H4 (cell line): ENCODE measurements at places on chromosomes 3 and 15.

- no peak for DNase-seq
These were observed 8.0 kb downstream of the POC1A start for GRCh38 chr3:52146189-52146588.

DNA sequence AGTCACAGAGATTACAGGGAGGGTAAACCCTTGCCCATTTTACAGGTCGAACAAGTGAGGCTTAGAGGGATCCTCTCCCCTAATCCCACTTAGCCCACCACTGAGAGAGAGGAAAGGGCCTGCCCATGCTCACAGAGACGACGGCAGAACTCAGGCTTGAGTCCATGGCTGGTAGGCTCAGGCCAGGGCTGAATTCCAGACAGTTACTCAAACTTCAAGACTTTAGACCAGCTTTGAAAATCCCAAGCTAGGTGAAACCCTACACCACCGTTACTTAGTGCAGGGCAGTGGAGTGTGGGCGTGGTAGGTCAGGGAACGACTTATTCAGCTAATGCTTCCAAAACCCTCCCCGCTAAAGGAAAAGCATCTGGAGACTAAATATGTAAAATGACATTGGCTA is 16.4 kb downstream of the GRIP2 start:
- DNase-seq = no peak

GRCh38 chr15:80815106-80815505 is 35.9 kb downstream of the CEMIP start:
- no peak for DNase-seq

DNA sequence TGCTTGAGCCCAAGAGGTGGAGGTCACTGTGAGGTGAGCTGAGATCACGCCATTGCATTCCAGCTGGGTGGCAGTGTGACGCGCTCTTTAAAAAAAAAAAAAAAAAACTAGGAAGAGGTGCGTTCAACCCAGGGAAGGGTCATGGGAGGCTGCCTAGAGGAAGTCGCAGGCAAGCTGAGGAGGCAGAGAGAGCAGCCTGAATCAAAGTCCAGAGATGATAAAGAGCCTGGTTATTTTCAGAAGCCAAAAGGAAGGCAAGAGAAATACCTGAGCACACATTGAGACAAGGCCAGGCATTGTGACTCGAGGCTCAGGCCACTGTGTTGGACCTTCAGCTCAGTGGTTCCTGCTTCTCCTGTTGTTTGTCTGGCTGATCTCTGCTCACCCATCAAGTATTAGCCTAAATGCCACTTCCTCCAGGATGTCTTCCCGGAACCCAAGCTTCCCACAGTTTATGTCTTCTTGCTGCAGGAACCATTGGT is 16.1 kb upstream of the GCNT3 start:
- DNase-seq = no peak

DNA sequence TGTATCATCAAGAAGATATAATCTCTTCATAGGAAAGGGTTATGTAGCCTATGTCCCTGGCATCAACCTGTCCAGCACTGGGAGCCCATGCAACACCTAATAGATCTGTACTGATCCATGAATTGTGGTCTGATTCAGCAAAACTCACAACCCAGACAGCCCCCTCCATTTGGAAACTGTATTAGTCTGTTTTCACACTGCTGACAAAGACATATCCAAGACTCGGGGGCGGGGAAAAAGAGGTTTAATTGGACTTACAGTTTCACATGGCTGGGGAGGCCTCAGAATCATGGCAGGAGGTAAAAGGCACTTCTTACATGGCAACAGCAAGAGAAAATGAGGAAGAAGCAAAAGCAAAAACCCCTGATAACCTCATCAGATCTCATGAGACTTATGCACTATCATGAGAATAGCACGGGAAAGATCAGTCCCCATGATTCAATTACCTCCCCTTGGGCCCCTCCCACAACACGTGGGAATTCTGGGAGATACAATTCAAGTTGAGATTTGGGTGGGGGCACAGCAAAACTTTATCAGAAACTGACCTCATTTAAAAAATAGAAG is 83.3 kb downstream of the TRIM42 start:
- no peak for DNase-seq

- DNase-seq = no peak
These were observed 51.3 kb downstream of the SMAD3 start for GRCh38 chr15:67116742-67117141.

DNA sequence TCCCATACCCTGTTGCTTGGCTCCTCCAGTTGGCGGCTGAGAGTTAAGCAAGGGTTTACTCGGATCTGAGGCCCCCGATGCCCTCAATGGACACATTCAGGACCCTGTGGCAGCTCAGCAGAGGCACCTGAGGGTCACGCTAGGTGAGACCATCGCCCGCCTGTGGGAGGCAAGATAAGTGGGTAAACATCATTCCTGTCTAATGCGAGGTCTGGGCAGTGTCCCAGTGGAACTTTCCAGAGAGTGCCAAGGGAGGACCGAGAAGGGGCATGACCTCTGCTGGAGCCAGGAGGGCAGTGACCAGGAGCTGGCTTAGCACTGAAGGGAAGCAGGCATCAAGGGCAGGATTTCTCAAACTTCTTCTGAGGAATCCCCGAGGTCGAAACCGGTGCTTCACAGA is 65.4 kb upstream of the SEC61A1 start:
- no peak for DNase-seq

DNA sequence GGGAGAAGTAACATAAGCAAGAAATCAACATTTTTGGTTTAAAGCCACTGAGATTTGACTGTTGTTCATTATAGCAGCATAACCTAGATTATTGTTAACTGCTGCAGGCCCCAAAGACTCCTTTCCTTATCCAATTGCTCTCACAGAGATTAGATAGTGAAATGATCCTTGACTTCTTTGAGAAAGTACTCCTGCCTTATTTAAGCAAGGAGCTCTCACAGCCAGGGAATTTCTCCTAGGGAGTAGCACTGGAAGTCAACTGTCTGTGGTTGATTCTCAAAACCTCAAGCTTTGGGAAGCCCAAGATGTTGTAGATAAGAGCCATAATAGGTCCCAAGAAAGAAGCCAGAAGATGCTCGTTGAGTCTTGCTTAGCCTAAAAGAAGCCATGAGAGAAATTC is 151.8 kb upstream of the TSC22D2 start:
- DNase-seq = no peak

DNA sequence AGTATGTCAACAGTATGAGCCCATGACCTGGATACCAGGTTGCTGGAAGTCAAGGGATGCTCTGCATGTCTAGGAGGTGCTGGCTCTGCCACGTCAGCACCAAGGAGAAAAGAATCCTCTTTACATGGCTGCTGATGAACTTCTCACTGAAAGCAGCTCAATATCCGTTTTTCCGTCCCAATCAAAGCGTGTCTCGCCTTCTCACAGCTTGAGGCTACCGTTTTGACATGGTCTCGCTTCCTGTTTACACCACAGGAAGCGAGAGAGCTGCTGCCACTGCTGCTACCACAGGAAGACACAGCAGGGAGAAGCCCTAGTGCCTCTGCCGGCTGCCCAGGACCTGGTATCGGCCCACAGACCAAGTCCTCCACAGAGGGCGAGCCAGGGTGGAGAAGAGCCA is 27.3 kb downstream of the STARD5 start:
- peak; percentile 37 for DNase-seq

DNA sequence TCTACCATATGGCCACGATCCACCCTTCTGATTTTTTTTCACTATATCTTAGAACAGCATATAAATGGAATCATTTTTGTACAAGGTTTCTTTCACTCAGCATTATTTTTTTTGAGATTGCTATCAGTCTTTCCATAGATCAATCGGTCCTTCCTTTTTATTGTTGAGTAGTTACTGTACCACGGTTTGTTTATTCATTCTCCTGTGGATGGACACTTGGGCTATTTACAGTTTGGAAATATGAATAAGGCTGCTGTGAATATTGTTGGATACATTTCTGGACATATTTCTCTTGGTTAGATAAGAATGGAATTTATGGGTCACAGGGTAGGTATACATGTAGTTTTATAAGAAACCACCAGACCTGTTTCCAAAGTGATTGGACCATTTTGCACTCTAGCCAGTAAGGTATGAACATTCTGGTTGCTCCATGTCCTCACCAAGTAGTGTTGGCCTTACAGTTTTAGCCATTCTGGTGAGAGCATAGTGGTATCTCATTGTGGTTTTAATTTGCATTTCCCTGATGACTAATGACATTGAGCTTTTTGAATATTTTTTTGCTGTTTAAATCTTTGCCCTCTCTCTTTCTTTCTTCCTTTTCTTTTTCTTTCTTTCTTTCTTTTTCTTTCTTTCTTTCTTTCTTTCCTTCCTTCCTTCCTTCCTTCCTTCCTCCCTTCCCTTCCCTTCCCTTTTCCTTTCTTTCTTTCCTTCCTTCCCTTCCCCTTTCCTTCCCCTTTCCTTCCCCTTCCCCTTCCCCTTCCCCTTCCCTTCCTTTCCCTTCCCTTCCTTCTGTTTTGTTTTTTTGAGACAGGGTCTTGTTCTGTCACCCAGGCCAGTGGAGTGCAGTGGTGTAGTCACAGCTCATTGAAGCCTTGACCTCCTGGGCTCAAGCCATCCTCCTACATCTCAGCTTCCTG is 49.2 kb downstream of the LRRK1 start:
- DNase-seq = no peak

DNA sequence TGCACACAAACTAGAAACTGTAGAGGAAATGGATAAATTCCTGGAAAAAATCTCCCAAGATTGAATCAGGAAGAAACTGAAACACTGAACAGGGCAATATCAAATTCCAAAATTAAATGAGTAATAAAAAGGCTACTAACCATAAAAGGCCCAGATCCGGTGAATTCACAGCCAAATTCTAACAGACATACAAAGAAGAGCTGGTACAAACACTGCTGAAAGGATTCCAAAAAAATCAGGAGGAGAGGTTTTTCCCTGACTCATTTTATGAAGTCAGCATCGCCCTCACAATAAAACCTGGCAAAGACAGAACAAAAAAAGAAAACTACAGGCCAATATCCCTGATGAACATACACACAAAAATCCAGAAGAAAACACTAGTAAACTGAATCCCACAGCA is 462.4 kb upstream of the THBS1 start:
- DNase-seq = peak; percentile 51
